ENCODE measurements at places on chromosomes 7 and 10.

- no peak for DNase-seq
Observed at GRCh38 chr7:25384788-25385505, 156.7 kb upstream of the NPVF start.

- no peak for DNase-seq
Observed at GRCh38 chr10:119368581-119368980, 161.2 kb downstream of the GRK5 start.

- DNase-seq: no peak
Observed at GRCh38 chr7:1542841-1543747, 12.6 kb downstream of the MAFK start.

DNA sequence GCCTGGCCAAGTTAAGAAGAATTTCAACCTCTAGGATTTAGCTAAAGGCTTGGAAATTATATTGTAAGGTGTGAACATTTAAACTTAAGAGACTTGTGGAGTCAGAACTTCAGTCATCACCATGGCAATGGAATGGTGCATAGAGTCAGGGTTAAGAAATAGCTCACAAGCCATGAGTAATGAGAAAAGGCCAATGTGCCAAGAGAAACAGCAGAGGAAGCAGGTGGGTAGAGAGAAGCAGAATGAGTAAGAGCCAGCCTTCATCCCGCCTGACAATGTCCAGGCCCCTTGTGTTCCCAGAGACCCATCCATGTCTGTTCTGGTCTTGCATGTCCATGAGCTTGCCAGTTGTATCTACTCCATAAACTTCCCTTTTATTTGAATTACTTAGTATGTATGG is 62.6 kb upstream of the TBX20 start:
- DNase-seq: no peak

- no peak for DNase-seq
Observed at GRCh38 chr7:11078247-11078834, 104.7 kb downstream of the PHF14 start.

- DNase-seq: no peak
Observed at GRCh38 chr7:147012666-147013065, 896.1 kb downstream of the CNTNAP2 start.

GRCh38 chr7:115274-115911 is 77.0 kb upstream of the FAM20C start:
- no peak for DNase-seq

DNA sequence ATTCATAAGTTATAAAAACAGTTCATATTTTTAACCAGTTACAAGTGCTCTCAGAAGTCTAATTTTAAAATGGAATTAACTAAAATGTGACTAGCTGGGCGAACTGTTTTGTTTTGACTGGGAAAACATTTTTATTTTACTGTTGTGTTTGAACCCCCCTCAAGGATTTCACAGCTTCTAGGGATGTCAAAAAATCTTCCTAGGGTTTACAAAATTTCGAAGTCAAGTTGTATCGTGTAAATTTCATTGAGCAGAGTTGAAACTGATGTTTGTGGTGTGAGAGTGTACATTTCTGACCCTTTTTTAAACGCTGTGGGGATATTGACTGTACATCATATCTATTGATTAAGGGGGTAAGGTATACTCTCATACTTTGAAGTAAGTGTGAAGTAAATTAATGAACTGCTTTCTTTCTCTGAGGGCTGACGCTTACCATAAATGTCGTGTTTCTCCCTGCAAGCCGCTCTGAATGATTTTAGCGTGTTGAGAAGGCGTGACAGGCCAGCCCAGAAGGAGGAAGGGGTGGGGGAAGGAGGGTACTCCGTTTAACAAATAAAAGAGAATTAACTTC is 1.8 kb upstream of the SP8 start:
- no peak for DNase-seq

DNA sequence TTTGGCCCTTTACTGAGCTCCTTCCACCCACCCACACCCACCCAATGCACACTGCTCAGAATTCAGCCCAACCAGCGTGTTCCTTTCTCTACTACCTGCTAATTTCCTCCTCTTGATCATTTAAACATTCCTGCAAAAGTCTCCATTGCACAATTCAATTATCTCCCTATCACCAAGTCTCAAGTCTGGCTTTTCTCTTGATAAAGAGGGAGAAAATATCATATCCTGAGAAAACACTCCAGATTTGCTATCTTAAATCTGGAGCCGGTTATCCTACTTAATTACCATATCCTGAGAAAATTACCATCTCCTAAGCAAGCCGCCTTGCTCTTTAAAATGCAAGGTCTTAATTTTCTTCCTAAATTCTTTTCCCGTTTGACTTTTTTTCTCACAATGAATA is 505.5 kb downstream of the XPNPEP1 start:
- DNase-seq: no peak

- DNase-seq: no peak
Observed at GRCh38 chr7:46108272-46108671, 187.2 kb upstream of the IGFBP3 start.

DNA sequence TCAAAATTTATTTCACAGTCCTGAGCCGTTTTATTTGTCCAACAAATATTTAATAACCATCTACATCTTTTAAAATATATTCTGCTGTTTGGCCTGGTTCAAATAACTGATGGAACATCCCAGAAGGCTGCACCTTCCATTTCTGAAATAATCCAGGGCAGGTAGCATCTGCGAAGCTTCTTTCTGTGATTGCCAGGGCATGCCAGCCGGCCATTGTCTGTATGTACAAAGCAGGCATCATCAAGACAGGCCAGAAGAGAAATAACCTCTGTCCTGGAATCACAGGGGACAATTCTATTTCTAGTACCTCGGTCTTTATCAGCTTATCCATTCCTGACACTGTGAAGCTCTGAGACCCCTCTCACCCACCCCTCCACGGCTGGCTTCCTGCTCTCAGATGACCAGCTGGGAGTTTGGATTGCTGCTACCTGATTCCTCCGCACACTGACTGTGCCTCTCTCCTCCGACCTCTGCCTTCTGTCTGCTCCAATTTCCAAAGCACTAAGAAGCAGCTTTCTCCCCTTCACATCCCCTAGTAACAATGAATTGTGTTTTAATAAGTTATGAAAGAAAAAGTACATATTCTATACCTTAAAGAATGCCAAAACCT is 8.0 kb downstream of the DGKI start:
- DNase-seq: no peak

DNA sequence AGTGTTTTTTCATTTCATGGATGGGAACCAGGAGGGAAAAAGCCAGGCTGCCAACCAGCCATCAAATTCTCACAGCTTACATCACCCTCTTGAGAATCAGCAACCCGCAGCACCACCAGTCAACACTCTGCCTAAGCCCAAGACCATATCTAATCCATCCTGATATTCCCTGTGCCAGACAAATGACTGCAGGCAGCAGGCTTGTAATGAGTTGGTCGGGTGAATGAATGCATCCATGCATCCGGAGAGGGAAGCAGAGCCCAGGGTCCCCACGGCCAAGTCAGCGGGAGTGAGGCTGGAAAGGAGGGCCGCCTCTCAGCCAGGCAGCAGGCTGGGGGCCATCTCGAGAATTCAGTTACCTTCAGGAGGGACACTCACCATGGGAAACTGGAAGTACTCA is 46.9 kb downstream of the SLIT1 start:
- DNase-seq: no peak

DNA sequence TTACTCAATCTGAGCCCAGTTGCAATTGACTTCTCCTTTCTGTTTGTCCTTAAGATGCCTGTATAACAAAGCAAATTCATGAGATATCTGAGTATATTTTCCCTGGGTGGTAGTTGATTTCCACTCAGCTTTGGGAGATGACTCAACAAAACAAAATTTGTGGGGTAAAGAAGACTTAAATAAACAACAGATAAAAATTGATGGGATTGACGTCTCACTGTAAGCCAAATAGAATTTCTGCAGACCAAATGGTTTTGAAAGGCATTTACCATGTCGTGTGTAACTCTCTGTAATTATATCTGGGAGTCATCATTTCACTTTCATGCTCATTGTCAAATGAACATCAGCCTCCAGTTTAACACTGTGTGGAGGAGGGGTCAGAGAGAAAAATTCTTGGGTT is 255.4 kb upstream of the MYO3A start:
- DNase-seq: no peak

- DNase-seq: no peak
Observed at GRCh38 chr7:71414490-71414889, 282.5 kb downstream of the GALNT17 start.

GRCh38 chr10:27390681-27391080 is 113.4 kb upstream of the RAB18 start:
- no peak for DNase-seq

GRCh38 chr7:157713591-157713990 is 376.8 kb downstream of the DNAJB6 start:
- no peak for DNase-seq

DNA sequence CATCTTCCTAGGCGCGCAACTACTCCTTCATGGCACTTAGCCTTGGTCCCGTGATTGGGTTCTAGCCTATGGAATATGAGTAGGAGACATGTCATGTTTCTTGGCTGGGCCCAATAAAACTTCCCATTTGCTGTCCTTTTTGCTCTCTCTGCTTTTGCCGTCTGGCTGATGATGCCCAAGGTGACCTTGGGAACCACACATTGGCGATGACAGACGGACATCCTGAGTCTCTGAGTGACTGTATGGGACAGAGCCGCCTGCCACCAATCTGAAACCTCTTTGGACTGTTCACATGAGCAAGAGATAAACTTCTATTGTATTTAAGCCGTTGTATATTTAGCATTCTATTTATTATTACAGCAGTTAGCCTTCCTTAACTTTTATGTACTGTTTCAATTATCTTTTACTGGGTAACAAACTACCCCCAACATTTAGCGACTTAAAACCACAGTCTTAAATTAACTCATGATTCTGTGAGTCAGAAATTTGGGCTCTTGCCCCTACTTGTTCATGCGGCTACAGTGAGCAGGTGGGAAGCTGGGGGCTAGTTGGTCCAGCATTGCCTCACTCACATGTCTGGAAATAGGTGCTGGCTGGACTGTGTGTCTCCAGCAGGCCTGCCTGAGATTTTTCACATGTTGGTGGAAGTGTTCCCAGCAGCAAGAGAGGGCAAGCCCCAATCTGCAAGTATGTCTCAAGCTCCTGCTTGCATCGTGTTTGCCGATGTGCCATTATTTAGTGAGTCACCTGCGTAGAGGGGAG is 71.7 kb downstream of the NOD1 start:
- no peak for DNase-seq

GRCh38 chr10:20314431-20314830 is 498.2 kb downstream of the PLXDC2 start:
- DNase-seq: no peak

- DNase-seq: no peak
Observed at GRCh38 chr10:96025566-96025965, 17.8 kb upstream of the CCNJ start.

GRCh38 chr7:48251766-48252165 is 80.5 kb downstream of the ABCA13 start:
- DNase-seq: no peak

- DNase-seq: no peak
Observed at GRCh38 chr7:42348071-42348470, 111.1 kb upstream of the GLI3 start.

DNA sequence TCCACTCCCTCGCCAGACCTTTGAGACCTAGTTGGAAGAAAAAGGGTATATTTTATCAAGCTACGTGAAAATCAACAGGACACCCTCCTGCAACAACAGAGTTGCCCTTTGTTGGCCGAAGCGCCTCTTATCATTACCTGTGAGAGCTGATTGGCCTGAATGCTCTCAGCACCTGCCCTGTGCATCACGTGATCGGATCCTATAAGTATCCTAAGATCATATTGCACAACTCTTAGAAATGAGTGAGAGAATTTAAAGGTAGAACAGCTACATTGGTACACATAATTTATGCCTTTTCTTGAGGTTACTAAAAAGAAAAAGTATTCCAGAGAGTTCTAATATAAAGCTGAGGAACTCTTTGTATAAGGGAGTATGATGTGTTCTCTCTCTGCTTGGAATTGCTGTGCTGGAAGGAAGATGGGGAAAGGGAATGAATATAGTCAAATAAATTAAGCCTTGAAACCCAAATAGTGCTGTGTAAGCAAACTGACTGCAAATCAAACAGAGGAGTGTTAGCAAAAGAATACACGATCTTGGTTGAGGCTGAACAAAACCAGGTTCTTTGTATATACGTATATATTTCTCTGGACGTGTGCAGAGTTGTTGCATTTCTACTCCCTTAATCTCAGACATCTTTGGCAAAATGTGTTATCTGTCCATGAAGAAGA is 69.3 kb downstream of the LRRC4 start:
- no peak for DNase-seq

DNA sequence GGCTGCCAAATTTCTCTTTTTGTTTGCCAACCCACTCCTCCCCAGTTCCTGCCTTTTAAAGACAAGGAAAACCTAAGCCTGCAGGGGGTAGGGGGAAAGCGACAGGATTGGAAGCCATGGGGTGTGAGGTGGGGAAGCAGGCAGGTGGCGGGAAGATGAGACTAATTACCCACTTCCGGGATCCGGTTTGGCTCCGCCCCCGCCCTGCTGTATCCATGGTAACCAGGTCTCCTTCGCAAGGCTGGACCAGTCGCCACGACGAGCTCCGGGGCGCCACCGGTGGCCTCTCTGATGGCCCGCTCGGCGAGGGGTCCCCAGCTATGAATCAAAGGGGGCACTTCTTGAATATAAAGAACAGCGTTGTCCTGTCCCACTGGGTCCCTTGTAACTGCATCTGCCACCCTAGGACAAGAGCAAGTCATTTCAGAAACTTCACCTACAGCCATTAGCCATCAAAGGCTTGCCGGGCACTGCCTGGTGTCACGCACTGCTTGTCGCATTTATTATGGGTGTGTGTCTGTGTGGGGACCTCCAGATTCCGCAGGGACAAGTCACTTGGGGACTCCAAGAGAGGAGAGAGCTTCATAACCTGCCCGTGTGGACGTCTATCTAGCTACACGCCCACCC is 55.4 kb upstream of the LMTK2 start:
- peak; percentile 3 for DNase-seq

GRCh38 chr10:129445436-129446182 is 21.4 kb upstream of the MGMT start:
- DNase-seq: no peak

GRCh38 chr10:33067917-33068316 is 109.9 kb upstream of the ITGB1 start:
- DNase-seq: no peak

- DNase-seq: no peak
Observed at GRCh38 chr7:129773871-129774270, 162.4 kb downstream of the NRF1 start.

GRCh38 chr7:27064159-27064558 is 31.6 kb downstream of the HOXA1 start:
- DNase-seq: no peak

DNA sequence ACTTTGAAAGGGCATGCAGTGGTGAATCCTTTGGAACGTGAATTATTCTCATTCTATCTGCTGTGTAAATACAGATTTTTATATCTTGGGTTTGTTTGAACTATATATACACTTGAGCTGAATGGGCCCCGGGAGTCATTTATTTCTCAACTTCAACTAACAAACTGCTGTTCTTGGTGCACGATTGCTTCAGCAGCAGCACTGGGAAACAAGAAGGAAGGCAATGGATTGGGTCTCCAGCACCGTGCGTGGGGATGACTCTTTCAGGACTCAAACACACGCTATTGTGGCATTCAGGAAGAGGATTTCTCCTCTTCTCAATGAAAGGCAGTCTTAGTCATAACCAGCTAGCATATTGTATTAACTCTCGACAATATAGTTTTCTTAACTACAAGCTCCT is 226.0 kb upstream of the NFE2L3 start:
- DNase-seq: no peak

All from stimulated activated CD8-positive, alpha-beta memory T cell treated with anti-CD3 and anti-CD28 coated beads, Interleukin-4, amount 100 ng/mL, for 1 hour (primary cell).